Mammary epithelial cell (primary cell): ENCODE measurements at places on chromosomes 2 and 18.

DNA sequence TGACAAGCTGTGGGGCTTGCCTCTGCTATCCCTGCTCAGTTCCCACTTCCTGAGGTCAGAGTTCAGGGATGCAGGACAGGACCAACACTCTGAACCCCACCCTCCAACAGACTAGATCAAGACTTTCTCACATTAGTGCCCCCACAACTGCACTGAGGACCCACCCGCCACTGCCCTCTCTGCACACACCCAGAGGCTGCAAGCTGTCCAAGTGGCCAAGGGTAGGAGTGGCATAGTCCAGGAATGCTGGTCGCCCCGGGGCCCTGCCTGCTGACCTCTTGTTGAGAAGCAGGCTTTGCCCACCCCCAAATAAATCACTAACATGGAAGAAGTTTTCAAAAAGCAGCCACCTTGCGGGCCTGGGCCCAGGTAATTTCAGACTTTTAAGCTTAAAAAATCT, 5.5 kb upstream of the KIF1A start:
- DNase-seq: no peak

GRCh38 chr2:80499095-80499494, 194.5 kb upstream of the LRRTM1 start:
- peak; percentile 2 for DNase-seq

GRCh38 chr18:23503963-23504344, 643 bp downstream of the RMC1 start:
- DNase-seq: no peak

DNA sequence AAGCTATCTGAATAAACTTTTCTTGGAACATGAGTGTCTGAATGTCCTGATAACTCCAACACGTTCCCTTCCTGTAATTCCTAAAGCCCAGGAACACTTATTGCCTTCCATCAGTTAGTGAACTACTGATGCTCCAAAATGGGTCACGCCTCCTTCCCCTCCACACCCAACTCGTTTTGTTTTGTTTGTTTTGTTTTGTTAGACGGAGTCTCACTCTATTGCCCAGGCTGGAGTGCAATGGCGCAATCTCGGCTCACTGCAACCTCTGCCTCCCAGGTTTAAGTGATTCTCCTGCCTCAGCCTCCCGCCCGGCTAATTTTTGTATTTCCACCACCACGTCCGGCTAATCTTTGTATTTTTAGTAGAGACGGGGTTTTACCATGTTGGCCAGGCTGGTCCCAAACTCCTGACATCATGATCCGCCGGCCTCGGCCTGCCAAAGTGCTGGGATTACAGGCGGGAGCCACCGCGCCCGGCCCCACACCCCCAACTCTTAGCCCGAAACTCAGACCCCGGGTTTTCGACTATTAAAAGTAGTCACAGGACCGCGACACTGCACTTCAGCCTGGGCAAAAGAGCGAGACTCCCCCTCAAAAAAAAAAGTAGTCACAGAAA, 774 bp downstream of the IER3IP1 start:
- no peak for DNase-seq

GRCh38 chr18:41165625-41166024, 789.4 kb upstream of the PIK3C3 start:
- no peak for DNase-seq
